ENCODE measurements at places on chromosomes 7 and 10. TPM values are rescaled to one million over a fixed set of nuclear protein-coding genes. Genes with fewer than 3 reads are reported as not detected.

- DNase-seq: no peak
Measured at GRCh38 chr7:156907656-156908055, 14.7 kb upstream of the LMBR1 start.

DNA sequence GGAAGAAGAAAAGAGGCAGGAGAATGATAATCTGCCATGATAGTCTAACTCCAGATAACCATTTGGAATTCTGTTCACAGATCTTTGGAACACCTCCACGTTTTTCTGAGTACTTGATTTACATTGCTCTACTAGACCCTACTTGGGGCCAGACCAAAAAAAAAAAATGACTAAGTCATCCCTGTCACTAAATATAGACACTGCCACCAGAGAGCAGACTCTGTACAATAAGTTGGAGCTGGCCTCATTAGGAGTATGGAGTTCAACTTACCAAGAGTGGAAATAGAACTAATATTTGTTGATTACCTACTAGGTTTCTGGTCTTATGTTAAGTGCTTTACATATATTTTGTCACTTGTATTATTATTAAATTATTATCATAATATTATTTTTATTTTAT is 80.9 kb upstream of the ZNF800 start:
- no peak for DNase-seq

DNA sequence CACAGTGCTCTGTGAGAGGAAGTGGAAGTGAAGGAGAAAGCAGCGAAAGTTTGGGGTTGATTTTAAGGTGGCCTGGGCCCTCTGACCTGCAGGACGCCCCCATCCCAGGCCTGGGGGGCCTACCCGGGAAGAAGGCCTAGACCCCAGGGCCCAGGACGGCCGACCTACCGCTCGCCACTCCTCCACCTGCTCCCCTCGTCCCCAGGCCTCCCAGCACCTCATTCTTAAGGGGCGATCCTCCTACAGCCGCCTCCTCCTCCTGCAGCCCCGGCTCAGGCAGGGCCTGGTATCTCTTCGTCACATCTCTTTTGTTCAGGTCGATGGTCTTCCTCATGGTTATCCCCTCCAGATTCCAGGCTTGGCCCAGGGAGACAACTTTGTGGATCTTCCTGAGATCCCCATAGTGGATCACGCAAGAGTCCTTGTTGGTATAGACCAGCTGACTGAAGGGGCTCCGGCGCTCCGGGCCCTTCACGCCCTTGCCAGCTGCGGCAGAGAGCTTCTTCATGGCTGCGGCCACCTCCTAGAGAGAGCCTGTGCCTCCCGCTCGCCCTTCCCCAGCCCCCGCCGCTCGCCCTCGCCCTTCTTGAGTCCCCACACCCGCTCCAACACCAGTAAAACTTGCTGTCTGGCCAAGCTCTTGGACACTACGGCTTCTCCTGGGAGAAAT is 117.5 kb downstream of the OR13A1 start:
- no peak for DNase-seq

DNA sequence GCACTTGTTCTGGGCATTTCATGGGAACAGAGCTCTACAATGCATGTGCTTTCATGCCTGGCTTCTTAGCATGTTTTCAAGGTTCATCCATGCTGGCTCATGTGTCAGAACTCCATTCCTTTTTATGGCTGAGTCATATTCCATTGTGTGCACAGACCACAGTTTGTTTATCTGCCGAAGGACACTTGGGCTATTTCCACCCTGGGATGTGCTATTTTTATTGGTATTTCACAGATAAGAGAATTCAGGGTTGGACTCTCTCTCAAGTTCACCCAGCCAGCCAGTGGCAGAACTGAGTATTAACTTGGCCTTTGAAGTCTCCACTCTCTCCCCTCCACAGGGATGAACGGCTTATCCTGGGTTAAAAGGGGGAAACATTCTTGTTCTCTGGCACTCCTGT is 190.7 kb upstream of the GPR26 start:
- no peak for DNase-seq

WIPF3 gene
- 0.19 TPM for total RNA-seq

DNA sequence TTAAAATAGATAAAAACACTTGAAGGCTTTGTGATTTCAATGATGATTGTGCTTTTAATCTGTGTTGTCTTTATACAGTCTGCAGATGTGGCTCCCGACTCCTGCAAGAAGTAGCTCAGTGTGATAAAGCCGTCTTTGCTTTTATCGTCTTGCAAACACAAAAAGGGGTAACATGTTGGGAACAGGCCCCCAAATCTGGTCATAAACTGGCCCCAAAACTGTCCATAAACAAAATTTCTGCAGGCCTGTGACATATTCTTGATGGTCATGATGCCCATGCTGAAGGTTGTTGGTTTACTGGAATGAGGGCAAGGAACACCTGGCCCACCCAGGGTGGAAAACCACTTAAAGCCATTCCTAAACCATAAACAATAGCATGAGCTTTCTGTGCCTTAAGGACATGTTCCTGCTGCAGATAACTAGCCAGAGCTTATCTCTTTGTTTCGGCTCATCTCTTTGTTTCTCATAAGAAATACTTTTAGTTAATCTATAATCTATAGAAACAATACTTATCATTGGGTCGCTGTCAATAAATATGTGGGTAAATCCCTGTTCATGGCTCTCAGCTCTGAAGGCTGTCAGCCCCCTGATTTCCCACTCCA is 14.8 kb upstream of the ZNF485 start:
- DNase-seq: no peak

ABCB4 gene
- total RNA-seq: 0.47 TPM

GRCh38 chr7:131057015-131057793 is 270.5 kb upstream of the MKLN1 start:
- DNase-seq: no peak

HMX2 gene
- total RNA-seq: not detected

DNA sequence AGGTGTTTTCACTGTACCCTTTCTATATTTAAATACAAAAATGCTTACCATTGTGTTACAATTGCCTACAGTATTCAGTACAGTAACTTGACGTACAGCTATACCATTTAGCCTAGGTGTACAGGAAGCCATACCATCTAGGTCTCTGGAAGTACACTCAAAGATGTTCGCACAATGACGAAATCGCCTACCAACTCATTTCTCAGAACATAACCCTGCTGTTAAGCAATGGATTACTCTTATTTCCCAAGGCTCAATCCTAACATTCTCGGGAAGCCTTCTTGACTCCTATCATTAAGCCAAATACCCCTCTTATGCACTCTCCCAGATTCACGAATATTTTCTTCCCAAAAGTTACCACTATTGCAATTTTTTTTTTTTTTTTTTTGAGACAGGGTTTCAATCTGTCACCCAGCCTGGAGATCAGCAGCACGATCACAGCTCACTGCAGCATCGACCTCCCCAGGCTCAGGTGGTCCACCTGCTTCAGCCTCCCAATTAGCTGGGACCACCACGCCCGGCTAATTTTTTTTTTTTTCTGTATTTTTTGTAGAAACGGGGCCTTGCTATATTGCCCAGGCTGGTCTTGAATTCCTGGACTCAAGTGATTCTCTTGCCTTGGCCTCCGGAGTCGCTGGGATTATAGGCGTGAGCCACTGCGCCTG is 1.5 kb downstream of the CWF19L1 start:
- no peak for DNase-seq

FRMD4A gene
- 119 TPM for total RNA-seq

DNA sequence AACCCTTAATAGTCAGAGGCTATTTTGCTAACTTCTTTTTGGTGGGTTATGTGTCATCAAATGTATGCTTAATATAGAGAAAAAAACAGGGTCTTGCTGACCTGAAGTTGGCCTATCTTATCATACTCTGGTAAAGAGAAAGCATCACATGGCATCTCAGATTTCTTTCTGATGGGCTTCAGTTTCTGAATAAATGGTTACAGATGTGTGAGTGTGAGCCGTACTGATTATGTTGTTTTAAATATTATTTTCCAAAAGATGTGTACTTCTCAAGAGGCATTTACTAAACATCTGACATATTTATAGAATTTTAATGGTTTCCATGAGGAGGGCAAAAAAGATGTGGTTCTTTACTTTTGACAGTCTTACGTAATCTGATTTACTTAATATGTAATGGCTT is 28.4 kb downstream of the BBS9 start:
- DNase-seq: no peak

DNA sequence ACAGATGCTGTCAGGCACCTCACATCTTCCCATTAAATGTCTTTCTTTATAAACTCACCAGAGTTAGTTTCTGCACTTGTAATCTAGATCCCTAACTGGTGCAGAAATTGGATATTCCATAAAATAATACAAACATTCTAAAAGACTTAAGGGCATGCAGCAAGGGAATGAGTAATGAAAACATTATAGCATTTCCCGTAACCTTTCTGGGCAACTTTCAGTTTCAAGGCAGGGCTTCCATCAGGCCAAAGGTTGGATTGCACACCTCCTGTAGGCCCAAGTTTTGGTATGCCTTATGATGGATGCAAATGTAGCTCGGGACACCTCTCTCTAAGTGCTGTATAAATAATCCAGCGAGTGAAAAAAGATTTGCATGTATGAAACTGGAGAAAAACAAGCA is 129.9 kb upstream of the LYZL2 start:
- no peak for DNase-seq

DNA sequence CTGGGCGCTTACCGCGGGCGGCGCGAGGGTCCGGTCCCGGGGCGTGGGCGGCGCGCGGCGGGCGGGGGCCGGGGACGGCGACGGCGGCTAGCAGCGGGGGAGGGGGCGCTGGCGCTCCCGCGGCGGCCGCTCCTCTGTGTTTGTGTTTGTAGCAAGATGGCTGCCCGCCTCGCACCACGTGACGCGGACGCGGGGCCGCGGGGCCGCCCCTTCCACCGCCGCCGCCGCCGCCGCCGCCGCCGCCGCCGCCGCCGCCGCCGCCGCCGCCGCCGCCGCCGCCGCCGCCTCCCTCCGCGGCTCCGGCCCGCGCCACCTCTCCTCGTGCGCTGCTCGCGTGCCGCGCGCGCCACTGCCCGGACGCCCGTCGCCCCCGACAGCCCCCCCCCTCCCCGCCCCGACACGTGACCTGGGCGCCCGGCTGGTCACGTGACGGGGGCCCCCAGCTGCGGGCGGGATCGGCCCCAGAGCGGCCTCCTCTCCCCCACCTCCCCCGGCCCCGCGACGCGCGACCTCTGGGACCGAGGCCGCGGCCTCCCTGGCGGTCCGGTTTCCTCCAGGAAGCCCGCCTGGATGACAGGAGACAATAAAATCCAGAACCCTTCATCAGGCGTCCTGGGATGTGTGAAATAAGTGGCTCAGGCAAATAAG is at the start of gene GIGYF1:
Gene GIGYF1, minus strand, starts transcription at position 153 of the 648 bp plus-strand sequence. CDS start 6,012 bp downstream, outside the sequence.
- DNase-seq: no peak

DNA sequence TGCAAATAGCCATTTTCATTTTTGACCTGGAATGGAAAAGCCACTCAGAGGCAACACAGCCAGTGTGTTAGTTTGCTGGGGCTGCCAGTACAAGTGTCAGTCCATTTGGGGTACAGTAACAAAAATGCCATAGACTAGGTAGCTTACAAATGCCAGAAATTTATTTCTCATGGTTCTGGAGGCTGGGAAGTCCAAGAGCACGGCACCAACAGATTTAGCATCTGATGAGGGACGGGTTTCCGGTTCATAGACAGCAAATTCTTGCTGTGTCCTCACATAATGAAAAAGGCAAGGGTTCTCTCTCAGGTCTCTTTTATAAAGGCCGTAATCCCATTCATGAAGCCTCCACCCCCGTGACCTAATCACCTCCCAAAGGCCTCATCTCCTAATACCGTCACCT is 418.2 kb downstream of the TYW1 start:
- DNase-seq: no peak

DNA sequence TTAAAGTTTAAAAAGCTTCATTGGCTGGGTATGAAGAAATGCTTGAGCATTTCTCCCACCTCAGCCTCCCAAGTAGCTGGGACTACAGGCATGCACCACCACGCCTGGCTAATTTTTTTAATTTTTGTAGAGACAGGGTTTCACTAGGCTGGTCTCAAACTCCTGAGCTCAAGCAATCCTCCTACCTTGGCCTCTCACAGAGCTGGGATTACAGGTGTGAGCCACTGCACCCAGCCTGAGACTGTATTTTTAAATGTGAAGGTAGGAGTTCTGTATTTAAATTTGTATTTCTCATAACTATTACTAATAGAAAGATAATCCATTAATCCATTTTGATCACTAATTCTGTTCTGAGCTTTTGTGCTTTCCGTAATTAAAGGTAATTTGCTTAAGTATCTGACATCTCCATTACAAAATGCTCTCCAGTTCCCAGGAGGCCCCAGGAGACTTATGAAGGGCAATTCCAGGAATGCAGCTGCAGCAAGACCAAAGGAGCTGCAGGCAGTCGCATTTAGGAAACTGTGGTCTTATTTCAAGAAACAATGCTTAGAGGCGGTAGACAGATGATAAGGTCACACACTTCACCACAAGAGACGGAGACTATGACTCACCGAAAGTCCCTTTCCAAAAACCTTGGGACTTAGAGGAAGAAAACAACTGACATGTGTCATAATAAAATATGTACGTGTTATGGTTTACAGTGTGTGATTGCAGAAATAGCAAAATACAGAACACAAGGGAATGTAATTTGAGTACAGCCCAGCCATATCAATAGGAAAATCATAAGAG is 23.3 kb downstream of the YAE1 start:
- DNase-seq: no peak

GRCh38 chr7:24050991-24051560 is 232.9 kb upstream of the NPY start:
- no peak for DNase-seq

- no peak for DNase-seq
Measured at GRCh38 chr10:30178356-30178964, 119.1 kb upstream of the JCAD start.

DNA sequence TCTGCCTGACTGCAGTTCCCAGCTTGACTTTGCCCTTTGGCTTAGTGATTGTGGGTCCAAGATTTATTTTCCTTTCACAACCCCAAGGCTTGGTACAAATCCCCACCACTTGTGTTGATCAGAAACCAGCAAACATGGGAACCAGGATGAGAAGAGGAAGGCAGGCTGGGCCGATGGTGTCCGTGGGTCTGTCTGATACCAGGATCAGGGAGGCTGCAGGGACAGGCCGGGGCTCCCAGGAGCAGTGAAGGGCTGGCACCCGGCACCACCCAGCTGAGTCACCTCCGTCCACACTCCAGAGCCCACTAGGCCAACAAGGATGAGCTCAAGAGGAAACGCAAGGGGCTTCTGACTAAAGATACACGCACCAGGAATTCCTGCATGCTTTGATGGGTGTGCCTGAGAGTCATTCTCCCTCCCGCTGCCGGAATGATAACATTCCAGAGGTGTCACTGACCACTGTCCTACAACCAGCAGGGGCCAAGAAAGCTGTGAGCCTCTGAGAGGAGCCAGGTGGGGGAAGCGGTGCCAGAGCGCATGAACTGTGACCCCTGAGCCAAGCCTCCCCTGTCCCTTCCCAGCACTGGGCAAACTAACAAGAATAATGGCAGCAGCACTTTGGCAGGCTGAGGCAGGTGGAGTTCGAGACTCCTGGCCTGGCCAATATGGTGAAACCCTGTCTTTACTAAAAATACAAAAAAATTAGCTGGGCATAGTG is 29.2 kb upstream of the PROSER2 start:
- no peak for DNase-seq

- DNase-seq: no peak
Measured at GRCh38 chr10:11112718-11113117, 95.0 kb downstream of the CELF2 start.

- DNase-seq: no peak
Measured at GRCh38 chr7:130641497-130641896, 27.1 kb downstream of the COPG2 start.

GRCh38 chr7:108328174-108328651 is 128.0 kb downstream of the NRCAM start:
- DNase-seq: no peak

RSPH10B2 gene
- total RNA-seq: not detected

- no peak for DNase-seq
Measured at GRCh38 chr7:70655694-70656093, 476.2 kb upstream of the GALNT17 start.

ASB15 gene
- total RNA-seq: not detected

All from omental fat pad (tissue), 4 donors.